ENCODE measurements at places on chromosomes 12 and 14. TPM values are rescaled to one million over a fixed set of nuclear protein-coding genes. Genes with fewer than 3 reads are reported as not detected.

NEMF gene
- 40.6 TPM for total RNA-seq

DNA sequence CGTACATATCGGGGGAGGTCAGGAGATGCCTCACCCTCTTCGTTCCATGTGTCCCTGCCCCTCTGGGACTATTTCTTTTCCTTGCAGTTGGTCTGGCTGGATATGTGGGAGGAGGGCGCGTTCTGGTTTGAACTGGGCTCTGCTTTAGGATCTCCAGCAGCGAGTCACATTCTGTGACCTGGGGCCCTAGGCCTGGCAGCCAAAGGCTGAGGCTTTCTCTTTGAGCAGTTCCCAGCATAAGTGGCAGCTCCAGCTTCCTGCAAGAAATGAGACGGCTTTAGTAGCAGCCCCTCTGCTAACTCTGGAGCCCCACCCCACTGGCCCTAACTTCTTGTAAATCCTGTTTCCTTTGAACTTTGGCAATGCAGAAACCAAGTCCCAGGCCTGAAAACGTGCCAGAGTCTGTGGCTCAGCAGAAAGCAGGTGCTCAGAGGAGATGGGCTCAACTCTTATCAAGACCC, 274.8 kb downstream of the DPF3 start:
- H3K27ac ChIP-seq, result peak overlapping the region; percentile 32
- no peaks in the 10 kb centered on the region for H3K36me3 ChIP-seq
- DNase-seq, result peak; percentile 47
- H3K4me3 ChIP-seq, result no peak overlapping the region
- H3K27me3 ChIP-seq, result no peaks in the 10 kb centered on the region

VRTN gene
- total RNA-seq, result not detected

SYNDIG1L gene
- 0.33 TPM for total RNA-seq

DNA sequence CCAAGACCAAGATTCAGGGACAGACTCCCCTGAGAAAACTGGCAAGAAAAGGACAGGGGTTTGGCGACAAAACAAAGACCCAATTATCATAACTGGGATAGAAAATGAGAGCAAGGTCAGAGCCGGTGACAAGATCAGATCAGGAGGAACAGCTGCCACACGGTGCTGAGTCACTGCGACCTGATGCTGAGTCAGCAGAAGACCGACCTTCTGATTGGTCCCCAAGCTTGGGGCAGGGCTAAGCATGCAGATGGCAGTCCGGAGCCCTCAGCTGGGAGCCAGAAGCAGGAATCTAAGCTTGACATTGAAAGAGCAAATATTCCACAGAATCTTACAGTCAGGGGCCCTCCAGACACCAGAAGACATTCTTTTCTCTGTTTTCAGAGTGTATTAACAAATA, 19.1 kb upstream of the ARMH4 start:
- DNase-seq, result peak; percentile 87
- H3K4me1 ChIP-seq, result no peaks in the 10 kb centered on the region
- H3K36me3 ChIP-seq, result no peaks in the 10 kb centered on the region
- H3K27me3 ChIP-seq, result no peaks in the 10 kb centered on the region

TBC1D30 gene
- total RNA-seq, result 4.0 TPM

- no peak overlapping the region for H3K27ac ChIP-seq
- H3K4me3 ChIP-seq, result no peak overlapping the region
- H3K27me3 ChIP-seq, result peaks cover 36% of the 10 kb centered on the region
- DNase-seq, result no peak
- peaks cover 4% of the 10 kb centered on the region for H3K4me1 ChIP-seq
Observed at GRCh38 chr12:113030875-113031525, 25.5 kb upstream of the DTX1 start.

- peak; percentile 96 for DNase-seq
- H3K27me3 ChIP-seq, result no peaks in the 10 kb centered on the region
- peak overlapping the region; percentile 83 for H3K27ac ChIP-seq
- H3K4me3 ChIP-seq, result peak overlapping the region; percentile 83
- peaks cover 35% of the 10 kb centered on the region for H3K4me1 ChIP-seq
Observed at GRCh38 chr14:20609215-20610001, 18.2 kb upstream of the RNASE12 start.

- H3K36me3 ChIP-seq, result no peaks in the 10 kb centered on the region
- H3K4me1 ChIP-seq, result no peaks in the 10 kb centered on the region
- H3K27me3 ChIP-seq, result no peaks in the 10 kb centered on the region
- H3K4me3 ChIP-seq, result no peak overlapping the region
- DNase-seq, result no peak
- H3K27ac ChIP-seq, result no peak overlapping the region
Observed at GRCh38 chr14:87179936-87180335, 813.0 kb downstream of the GALC start.
